ENCODE measurements at places on chromosomes 5 and 9. TPM values are rescaled to one million over a fixed set of nuclear protein-coding genes. Genes with fewer than 3 reads are reported as not detected.

DNA sequence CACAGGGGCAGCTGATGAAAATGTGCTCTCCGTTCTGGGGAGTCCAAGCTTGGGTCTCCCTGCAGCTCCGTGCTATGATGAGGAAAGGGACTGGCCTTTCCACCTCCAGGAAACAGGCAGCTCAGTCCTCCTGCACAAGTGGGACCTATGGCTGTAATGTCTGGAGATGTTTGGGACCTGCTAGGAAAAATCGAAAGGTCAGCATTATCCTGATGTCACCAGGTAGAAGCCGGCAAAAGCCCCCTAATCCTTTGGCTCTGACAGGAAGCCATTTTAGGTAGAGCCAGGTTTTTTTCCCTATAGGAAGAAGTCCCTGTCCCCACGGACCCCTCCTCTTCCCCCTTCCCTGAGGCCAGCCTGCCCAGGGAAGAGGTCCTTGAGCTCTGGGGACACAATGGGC is 240.9 kb downstream of the ZSWIM6 start:
- DNase-seq: no peak

DNA sequence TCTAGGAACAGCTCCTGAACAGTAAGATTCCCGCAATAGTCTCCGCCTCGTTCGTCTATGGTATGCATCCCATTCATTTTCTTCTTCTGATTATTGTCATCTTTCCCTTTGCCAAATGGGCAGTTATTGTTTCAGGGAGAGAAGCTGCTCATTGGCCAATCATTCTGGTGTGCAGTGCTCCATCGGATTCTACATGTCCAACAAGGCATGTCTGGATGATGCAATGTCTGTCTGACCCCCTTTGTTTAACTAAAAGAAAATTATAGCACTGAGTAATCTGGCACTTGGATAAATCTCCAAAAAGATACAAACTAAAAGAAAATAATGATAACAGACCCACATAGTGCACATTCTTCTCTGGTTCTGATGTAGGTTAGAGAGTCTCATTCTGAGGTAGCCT is 515.6 kb upstream of the DMAC1 start:
- DNase-seq: no peak

GRCh38 chr5:135993335-135993879 is 35.4 kb upstream of the TGFBI start:
- DNase-seq: no peak

DNA sequence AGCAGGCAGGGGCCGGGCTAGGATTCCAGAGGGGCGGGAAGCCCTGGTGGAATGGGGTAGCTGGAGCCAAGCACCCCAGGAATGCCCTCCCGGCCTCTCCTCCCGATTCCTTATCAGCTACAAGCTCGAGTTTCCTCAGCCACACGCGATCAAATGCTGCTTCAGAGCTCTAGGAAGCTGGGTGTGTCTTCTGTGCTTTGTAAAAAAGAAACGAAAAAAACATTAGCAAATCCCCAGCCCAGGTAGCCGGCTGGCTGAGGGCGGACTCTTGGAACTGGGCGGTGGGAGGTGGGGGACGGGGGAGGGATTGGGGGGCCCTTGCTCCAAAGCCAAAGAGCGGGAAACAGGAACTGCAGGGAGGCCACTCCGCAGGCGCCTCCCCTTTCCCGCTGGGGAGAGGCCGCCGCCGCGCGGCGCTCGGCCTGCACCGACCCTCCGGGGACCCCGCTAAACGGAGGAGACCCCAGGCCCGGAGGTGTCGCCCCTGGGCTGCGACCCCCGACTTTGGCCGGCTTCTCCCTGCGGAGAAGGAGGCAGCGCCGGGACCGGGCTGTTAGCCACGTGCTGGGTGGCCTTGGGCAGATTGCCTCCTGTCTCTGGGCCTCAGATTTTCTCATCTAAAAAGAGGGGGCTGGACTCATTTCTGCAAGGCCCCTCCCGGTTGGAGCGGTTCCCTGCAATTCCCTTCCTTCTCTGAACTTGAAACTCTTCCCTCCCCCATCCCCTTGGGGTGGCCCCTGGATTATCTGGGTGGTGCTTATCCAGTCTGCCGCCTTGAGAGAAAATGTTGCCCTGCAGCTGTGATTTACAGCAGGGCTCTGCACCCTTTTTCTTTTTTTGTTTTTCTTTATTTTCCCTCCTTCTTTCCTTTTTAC is 40.9 kb upstream of the FABP6 start:
- DNase-seq: peak; percentile 21

- DNase-seq: no peak
These were observed 386.9 kb upstream of the IRX4 start for GRCh38 chr5:2269656-2270055.

- DNase-seq: no peak
These were observed 113.4 kb upstream of the ASTN2 start for GRCh38 chr9:117528225-117528624.

GRCh38 chr5:159310511-159310910 is 19.8 kb downstream of the IL12B start:
- DNase-seq: no peak

DNA sequence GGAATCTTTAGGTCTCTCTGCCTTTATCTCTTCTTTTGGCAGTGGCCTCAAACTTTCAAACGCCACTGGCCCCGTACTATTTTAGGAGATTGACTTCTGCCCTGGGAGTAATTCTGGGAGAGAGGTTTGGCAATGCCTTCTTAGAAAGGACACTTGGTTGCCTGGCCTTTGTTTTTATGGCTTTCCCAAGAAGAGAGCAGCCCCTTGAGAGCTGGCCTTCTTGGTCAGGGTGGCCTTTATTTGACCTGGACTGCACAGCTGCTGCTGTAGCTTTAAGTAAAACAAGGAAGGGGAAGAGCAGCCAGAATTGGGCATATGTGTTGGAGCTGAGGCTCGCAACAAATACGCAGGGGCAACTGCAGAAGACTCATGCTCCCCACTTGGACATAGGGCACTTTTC is 60.8 kb downstream of the PTPN3 start:
- DNase-seq: no peak

GRCh38 chr5:178398901-178399700 is 166.5 kb upstream of the PHYKPL start:
- DNase-seq: no peak

DNA sequence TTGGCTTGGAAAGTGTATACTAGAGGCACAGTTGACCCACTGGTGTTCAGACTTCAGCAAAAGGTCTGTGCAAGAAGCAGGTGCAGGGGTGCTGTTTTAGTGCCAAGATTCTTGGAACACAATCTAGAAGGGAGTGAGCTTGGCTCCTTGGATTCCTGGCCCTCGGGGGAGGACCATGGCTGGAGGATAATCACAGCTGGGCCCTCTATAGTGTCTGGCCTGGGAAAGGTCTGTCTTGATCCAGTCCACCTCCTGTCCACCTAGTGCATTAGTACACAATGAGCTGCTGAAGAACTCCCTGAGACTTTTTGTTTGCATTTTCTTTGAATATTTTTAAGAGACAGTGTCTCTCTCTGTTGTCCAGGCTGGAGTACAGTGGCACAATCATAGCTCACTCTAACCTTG is 50.4 kb upstream of the PLPP1 start:
- no peak for DNase-seq

GRCh38 chr5:95026718-95027117 is 258.2 kb downstream of the MCTP1 start:
- DNase-seq: no peak

GRCh38 chr5:154523104-154523503 is 45.1 kb upstream of the HAND1 start:
- no peak for DNase-seq

DNA sequence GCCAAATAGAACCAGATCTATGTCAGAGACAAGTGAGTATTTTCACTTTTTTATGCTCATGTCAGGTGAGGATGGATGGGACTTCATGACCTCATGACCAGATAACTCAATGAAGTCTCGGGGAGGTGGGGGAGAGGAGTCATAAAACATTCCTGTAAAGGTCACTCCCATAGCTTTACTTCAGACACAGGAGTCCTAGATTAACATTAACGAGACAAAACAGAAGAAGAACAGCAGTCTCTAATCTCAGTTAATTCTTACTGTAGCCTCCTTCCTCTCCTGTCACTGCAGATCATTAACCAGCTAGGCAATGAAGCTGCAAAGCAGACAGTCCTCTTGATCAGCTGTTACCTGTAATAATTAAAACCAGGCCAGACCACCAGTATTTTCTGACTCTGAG is 11.2 kb downstream of the CRHBP start:
- DNase-seq: peak; percentile 43

- no peak for DNase-seq
These were observed 42.5 kb upstream of the GLRX start for GRCh38 chr5:95864944-95865504.

- no peak for DNase-seq
These were observed 359.7 kb downstream of the TRIM32 start for GRCh38 chr9:117046666-117047327.

SOHLH1 gene
- not detected for polyA plus RNA-seq

SMIM32 gene
- 10.4 TPM for polyA plus RNA-seq

IL7R gene
- 0.52 TPM for polyA plus RNA-seq

CCDC69 gene
- polyA plus RNA-seq: 6.4 TPM

PCDHB2 gene
- polyA plus RNA-seq: 8.1 TPM

EDIL3 gene
- polyA plus RNA-seq: 45.8 TPM

ARID3C gene
- 0.16 TPM for polyA plus RNA-seq

GABRP gene
- 1.5 TPM for polyA plus RNA-seq

GNE gene
- 21.7 TPM for polyA plus RNA-seq

ANKRD33B gene
- 1.6 TPM for polyA plus RNA-seq

N4BP3 gene
- 4.1 TPM for polyA plus RNA-seq

NUDT12 gene
- polyA plus RNA-seq: 24.8 TPM
